ENCODE measurements at places on chromosomes 6 and 20.

- no peak for DNase-seq
Measured at GRCh38 chr6:152368751-152369624, 268.2 kb downstream of the SYNE1 start.

DNA sequence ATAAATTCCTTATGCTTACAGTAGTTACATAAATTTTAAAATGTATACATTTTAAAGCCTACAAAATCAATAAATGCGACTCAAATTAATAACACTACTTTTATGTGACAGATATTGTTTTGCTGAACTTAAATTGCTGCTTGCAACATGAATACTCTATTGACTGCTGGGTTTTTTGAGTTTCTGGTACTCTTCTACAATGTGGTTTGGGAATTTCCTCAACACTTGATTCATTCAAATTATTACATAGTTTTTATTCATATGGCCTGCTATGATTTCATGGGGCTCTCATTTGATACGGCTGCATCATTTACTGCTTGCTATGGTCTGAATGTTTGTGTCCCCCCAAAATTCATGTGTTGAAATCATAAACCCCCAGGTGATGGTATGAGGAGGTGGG, 2.3 kb upstream of the TXLNB start:
- no peak for DNase-seq

DNA sequence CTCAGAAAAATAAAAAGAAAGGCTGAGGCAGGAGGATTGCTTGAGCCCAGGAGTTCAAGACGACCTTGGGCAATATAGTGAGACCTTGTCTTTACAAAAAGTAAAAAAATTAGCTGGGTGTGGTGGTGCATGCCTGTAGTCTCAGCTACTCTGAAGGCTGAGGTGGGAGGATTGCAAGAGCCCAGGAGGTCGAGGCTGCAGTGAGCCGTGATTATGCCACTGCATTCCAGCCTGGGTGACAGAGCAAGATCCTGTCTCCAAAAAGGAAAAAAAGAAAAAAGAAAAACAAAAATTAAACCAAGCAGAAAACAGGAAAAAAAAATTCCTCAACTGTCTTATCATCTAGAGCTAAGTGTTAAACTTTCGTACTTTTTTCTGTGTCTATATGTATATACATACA, 12.4 kb upstream of the SRSF3 start:
- no peak for DNase-seq

DNA sequence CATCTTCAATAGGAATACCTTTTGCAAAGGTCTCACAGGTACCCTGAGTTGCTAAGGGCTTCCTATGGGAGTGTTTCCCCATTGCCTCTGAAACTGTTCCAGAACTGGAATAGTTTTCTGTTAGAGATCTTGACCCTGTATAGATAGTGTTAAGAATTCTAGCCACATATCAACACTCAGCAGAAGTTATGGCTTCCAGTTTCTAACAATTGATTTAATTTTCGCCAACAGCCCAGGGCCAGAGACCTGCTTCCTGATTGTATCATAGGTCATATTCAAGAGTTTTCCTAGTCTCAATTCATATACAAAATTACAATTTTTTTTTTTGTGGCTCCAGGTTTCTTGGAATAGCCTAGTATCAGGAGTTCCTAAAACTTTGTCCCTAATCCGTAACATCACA, 61.0 kb downstream of the PXDC1 start:
- DNase-seq, result no peak

- no peak for DNase-seq
Measured at GRCh38 chr6:117157448-117157847, 107.9 kb upstream of the VGLL2 start.

- no peak for DNase-seq
Measured at GRCh38 chr6:31767096-31767645, 4.7 kb downstream of the SAPCD1 start.

DNA sequence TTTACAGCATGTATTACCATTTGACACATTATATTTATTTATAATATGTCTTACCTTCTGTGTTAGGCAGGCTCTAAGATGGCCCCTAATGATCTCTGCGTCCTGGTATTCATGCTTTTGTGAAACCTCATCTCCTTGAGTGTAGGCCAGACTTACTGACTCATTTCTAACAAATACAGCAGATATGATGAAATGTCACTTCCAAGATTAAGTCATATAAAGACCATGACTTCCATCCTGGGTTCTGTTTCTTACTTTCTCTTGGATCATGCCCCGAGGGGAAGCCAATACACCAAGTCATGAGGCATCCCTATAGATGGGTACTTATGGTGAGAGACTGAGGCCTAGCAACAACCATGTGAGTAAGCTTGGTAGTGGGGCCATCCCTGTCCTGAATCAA, 30.2 kb downstream of the ZHX3 start:
- DNase-seq, result no peak

- DNase-seq, result no peak
Measured at GRCh38 chr6:72824833-72825232, 203.0 kb downstream of the KCNQ5 start.

DNA sequence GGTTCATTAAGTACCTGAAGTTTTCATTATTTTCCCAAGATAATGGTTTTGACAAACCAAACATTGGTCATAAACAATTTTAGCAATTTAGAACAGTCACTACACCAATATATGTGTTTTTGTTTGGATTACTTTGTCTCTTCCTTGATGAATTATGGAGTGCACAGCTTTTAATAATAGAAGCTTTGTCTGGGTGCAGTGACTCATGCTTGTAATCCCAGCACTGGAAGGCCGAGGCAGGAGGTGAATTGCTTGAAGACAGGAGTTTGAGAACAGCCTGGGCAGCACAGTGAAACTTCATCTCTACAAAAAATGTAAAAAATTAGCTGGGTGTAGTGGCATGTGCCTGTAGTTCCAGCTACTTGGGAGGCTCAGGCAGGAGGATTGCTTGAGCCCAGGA, 89.4 kb upstream of the ANKEF1 start:
- DNase-seq, result no peak
